ENCODE measurements at places on chromosomes 1 and 21.

GRCh38 chr1:65209005-65209885 is 61.2 kb downstream of the AK4 start:
- peak; percentile 58 for DNase-seq

GRCh38 chr1:60865166-60865565 is 217.2 kb upstream of the NFIA start:
- DNase-seq = no peak

DNA sequence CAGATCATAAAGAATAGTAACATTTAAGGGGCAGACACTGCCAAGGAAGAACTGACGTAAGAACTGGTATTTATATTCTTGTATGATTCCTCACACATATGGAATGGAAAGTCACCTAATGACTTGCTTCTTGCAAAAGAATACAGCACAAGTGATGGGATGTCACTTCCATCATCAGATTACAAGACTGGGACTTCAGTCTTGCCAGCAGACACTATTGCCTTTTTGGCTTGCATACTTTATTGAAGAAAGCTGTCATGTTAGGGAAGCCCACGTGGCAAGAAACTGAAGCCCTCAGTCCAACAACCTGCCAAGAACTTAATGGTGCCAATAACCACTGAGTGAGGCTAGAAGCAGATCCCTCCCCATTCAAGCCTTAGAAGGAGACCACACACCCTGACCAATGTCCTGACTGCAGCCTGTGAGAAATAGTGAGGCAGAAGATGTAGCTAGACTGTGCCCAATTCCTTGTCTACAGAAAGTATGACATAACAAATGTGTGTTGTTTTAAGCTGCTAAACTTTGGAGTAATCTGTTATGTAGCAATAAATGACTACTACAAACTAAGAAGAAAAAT is 12.0 kb downstream of the EGLN1 start:
- DNase-seq = no peak

- no peak for DNase-seq
Measured at GRCh38 chr1:39132505-39133339, 71.8 kb upstream of the MACF1 start.

DNA sequence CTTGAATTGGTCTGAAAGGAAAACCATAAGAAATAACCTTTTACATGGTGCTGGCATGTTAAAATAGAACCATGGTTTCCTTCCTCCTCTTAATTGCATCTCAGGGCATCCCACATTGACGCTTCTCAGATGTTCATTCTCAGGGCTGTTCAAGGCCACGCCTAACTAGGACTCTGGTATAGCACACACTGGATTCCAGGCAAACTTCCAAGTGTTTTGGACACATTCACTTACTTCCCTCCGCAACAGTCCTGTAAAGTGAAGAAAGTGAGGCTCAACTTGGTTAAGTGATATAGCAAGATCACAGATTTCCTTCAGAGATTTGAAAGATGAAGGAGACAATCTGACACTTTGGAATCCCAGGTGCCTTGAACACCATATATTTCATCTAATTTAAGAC is 244.8 kb downstream of the DUSP10 start:
- no peak for DNase-seq
